ENCODE measurements at places on chromosomes 1 and 21.

DNA sequence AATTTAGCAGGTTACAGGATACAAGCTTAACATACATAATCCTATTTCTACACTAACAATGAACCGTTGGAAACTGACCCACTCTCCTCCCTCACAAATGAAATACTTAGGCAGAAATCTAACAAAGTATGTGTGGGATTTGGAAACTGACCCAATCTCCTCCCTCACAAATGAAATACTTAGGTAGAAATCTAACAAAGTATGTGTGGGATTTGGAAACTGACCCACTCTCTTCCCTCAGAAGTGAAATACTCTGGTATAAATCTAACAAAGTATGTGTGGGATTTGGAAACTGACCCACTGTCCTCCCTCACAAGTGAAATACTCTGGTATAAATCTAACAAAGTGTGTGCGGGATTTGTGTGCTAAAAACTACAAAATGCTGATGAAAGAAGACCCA lies 60.3 kb downstream of the TRAF5 start:
- peak; percentile 27 for DNase-seq

DNA sequence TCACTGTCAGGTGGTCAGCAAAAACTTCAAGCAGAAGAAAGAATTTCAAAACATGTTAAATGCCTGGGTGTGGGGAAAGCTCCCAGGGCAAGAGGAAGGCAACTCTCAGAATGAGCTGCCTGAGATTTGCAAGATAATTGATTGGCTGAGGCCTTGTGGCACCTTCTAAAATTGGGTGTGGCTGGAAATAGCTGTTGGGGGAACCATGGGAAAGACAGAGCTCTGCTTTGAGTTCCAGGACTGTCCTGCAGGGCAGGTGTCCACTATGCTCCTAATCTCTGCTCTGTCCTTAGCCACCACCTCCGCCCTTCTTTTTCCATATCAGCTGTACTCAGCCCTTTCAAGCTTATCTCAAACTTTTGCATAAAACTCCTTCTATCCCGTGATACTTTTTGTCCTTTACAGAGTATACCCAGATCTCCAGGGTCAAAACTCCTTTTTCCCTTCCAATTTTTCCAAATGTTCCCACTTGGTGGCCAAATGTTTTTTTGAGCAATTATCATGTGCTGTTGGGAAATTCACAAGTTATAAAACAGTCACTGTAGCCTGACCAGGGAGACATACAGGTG lies 23.8 kb upstream of the PPP2R5A start:
- no peak for DNase-seq

DNA sequence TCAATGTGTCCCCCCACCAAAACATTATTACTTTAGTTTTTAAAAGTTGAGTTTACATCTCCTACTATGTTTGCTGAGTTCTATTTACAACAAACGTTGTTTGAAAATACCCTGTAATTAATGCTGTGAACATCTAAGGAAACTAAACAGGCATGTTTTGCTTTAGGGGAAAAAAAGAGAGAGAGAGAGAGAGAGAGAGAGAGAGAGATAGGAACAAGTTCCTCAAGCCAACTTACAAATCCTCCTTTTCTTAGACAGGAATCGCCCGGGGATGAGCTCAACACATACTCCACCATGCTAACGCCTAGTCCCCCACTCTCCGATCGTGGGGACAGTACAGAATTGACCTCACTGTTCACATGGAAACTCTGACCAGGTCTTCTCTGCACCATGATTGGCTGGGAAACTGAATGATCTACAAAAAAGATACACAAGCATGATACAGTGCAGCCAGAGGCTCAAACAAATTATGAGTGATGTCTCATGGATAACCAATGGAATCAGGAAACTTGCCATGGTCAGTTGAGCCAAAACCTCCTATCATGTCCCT lies 59.8 kb downstream of the PUM1 start:
- DNase-seq: no peak

GRCh38 chr1:218516526-218516925 lies 171.4 kb downstream of the TGFB2 start:
- no peak for DNase-seq

- no peak for DNase-seq
Measured at GRCh38 chr21:45847870-45848269, 133.7 kb upstream of the COL6A1 start.

DNA sequence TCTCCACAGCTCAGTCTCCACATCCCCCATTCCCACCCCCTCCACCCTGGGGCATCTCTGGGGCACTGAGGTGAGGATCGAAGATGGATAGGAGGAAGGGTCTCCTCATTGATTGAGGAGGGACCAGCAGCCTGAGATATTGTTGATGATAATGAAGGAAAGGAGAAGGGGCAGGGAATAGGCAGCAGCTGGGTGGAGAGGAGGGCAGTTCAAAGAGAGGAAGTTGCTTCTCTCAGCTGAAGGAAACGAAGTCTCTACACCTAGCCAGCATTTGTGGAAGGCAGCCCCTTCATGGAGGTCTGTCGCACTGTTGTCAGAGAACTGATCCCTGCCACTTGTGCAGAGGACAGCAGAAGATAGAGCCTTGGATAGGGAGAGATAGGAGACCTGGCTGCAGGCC lies 5.7 kb downstream of the KNCN start:
- DNase-seq: no peak

GRCh38 chr1:154716614-154717527 lies 108.9 kb upstream of the ADAR start:
- DNase-seq: no peak

GRCh38 chr1:30522031-30523004 lies 201.1 kb downstream of the MATN1 start:
- DNase-seq: peak; percentile 68

GRCh38 chr1:217106231-217106901 lies 383.1 kb upstream of the ESRRG start:
- no peak for DNase-seq

DNA sequence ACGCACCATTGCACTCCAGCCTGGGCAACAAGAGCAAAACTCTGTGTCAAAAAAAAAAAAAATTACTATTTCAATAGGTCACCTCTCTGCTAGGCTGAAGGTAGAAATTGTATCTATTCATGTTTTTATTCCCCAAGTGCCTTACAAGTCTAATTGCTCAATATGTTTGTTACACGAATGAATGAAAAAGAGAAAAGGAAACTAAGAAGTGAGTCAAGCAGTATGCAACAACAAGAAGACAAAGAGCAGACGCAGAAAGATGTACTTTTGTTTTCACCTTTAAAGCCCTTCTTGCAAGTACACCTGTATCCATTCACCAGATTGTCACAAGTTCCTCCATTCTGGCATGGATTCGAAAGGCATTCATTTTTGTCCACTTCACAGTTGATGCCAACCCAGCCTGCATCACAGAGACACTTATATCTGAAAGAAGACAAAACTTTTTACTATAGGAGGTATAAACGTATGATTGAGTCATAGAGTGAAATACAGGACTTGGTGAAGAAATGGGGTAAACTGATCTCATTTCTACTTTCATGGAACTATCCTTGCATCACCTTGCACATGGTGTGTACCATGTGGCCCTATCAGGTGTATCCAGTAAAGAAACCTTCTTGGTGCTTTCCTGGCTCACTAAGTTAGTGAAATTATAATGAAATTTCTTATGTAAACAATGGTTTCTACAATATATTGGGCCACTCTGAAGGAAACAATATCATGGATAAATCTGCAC lies 57.1 kb upstream of the ADAM30 start:
- no peak for DNase-seq

DNA sequence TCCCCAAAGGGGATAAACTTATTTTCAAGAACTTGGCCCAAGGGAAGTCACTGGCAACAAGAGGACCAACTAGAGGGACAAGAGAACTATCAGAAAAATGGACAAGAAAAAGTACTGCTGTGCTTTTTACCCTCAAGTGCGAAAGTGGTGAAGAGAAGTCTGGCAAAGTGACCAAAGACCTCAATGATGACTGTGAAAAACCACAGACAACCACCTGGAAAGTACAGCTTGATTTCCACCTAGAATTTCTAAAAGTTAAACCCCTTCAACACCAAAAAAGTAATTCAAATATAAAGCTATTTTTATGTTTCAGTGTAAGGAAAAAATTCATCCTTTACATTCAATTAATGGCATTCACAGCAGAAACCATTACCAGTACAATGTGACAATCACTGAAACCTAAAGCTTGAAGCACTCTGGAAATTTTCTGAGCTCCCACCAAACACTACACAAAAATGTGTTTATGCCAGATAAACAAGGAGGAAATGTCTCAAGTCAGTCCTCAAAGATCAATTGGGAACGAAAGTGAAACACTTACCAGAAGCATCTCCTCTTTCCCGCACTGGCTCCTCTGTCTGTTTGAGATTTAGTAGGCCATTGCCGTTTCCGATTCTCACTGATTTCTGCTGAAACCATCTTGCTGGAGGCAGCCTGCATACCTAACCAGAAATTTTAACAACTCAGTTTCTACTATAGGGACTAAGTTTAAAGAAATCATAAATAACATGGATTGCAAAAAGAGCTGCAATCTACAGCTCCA lies 8.3 kb downstream of the SDE2 start:
- no peak for DNase-seq

DNA sequence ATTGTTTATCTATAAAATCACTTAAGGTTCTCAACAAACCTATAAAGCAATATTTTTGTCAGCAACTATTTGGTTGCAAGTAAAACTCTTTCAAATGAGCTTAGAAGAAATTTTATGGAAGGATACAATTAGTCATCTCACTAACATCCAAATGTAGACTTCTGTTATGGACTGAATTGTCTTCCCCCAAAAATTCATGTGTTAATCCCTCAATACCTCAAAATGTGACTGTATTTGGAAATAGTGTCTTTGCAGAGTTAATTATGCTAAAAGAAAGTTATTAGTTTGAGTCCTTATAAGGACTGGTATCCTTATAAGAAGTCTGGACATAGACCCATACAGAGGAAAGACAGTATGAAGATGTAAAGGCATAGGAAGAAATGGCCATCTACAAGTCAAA lies 357.8 kb upstream of the PRMT6 start:
- DNase-seq: no peak

DNA sequence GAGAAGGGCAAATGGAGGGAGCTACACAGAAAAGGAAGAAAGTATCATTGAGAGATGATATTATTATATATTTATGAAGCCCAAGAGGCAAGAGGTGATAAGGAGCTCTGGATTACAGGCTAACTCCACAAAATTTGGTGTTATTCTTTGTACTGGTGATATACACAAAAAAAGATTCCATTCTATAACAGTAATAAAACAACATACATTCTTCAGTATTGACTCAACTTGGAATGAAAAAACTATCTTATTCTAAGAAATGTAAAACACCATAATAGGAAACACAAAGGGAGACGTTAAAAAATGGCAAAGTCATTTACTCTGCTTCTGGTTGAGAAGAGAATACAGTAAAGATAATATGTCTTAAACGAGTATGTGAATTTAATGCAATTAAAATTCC lies 99.4 kb downstream of the TEX35 start:
- peak; percentile 47 for DNase-seq

- DNase-seq: peak; percentile 90
Measured at GRCh38 chr1:4652631-4653327, 1.6 kb upstream of the AJAP1 start.

GRCh38 chr1:64077281-64077940 lies 126.0 kb upstream of the UBE2U start:
- no peak for DNase-seq

- no peak for DNase-seq
Measured at GRCh38 chr1:113191579-113192076, 118.6 kb downstream of the LRIG2 start.

DNA sequence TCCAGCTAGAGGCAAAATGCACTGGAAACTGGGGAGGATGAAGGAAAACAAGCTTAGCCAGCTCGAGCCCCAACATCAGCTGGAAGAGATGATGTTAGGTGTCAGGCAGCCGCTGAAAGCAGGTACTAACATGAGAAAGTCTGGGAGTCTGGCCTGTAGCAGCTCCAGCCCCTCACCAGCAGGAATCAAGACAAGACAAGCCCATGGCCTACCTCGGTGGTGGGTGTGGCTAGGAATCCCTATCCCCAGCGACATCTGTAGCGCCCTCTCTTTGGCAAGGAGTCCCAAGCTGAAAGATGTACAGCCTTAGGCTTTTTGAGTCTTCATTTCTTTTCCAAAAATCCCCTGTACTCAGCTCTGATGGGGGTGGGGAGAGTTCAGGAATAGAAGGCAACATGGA lies 2.6 kb downstream of the DLGAP3 start:
- no peak for DNase-seq

DNA sequence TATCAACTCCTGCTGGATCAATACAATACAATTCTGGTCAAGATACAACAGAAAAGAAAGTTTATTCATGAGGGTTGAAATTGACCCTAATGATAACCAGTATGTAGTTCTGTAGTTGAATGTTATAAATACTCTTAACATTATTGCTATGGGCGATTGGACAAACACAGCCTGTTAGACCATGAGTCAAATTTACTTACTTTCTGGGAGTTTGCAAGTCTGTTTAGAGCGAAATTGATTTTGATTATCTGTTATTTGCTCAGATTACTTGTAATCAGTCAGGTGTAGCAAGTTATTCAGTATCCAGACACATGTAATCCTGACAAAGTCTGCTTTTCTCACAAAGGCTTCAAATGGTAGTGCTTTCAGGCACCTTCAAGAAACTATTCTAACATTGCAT lies 216.6 kb upstream of the B3GALT2 start:
- no peak for DNase-seq

GRCh38 chr1:207362962-207363860 lies 41.7 kb downstream of the CD55 start:
- DNase-seq: no peak

- no peak for DNase-seq
Measured at GRCh38 chr21:29637134-29637533, 302.7 kb downstream of the GRIK1 start.

DNA sequence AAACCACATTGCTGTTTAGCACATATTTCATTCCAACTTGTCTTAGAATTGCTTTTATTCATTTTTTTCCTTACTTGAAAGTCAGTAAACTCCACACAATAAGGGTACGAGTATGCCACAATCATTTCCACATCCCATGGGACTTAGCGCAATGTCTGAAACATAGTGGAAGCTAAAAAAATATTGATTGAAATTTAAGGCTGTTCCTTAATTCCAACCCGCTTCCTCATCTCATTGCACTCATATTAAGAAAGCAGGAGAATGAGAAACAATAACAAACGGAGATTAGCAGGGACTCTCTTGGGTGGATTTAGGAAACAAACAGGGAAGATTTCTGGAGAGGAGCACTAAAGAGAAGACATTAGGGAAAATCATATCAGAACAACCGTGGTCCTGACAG lies 39.3 kb upstream of the RGS4 start:
- no peak for DNase-seq

DNA sequence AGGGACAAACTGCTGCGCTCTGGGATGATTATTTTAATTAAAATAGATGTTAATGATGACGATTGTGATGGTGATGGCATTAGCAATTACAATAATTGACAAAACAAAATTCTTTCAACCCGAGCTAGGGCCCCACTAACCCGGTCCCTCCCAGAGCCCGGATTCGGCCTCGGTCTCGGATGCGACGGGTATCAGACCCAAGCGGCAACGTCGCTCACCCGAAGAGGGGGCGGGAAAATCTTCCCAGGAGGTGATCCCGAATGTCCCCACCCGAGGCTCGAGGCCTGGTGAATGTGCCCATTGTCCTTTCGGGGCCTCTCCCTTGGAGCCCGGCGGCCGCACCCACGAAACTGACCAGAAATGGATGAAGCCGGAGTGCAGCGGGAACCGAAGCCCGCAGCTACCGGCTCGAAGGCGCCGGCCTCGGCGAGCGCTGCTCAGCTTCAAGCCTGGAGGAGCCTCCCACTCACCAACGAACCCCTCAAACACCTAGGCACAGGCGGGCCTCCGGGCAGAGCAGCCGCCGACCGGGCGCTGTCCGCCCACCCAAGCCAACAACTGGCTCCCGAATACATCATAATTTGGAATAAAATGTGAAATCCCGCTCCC lies 1.2 kb downstream of the TAL1 start:
- DNase-seq: peak; percentile 14

Measured in AG20443 (cell line).